ENCODE measurements at places on chromosomes 11 and 22.
A peak's percentile ranks its signal among the peaks of the same experiment; 100 is the strongest.

DNA sequence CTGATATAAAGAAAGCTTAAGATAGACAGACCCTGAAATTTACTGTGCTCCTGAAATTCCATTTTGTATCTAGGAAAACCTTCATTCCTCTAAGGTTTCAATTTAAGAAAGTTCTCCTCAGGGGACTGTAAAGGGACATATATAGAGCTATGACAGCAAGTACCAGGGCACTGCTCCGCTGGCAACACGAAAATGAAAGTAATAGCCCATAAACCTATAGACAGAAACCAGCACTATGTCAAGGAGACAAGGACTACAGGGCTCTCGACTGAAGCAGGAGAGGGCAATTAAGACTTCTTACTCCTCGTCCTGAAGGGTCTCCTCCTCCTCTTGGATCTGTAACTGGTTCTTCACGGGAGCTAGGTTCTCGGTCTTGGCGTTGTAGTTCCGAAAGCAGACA, 6.9 kb downstream of the FEZ1 start:
- peaks cover 3% of the 10 kb centered on the region for H3K4me1 ChIP-seq
- no peak for DNase-seq
- H3K4me3 ChIP-seq, result no peak overlapping the region
- no peak overlapping the region for H3K27ac ChIP-seq
- peaks cover 50% of the 10 kb centered on the region for H3K36me3 ChIP-seq

DNA sequence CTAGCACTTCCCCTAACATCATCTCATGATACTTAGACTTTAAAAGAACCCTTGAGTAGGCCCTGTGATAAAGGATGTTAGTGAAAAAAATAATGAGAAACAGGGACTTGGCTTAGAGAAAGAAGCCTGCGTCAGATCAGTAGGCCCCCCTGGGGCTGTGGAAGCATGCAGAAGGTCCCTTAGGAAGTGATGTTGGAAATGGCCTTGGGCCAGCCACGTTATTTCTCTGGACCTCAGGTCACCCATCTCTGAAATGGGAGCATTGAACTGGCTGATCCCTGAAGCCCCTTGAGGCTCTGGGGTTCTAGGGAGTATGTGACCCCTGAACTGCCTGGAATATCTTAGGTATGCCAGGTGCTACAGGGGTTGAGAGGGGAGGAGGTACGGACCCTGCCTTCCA, 40.2 kb downstream of the MCM5 start:
- no peak for DNase-seq
- peaks cover 18% of the 10 kb centered on the region for H3K36me3 ChIP-seq
- H3K4me3 ChIP-seq, result no peak overlapping the region
- H3K27ac ChIP-seq, result no peak overlapping the region
- no peaks in the 10 kb centered on the region for H3K27me3 ChIP-seq

- H3K27ac ChIP-seq, result no peak overlapping the region
- DNase-seq, result no peak
- no peaks in the 10 kb centered on the region for H3K4me1 ChIP-seq
- no peaks in the 10 kb centered on the region for H3K36me3 ChIP-seq
- no peak overlapping the region for H3K4me3 ChIP-seq
These were observed 198.7 kb upstream of the MTMR2 start for GRCh38 chr11:96122601-96123074.

GRCh38 chr11:61477727-61478148, 30.8 kb upstream of the LRRC10B start:
- H3K27ac ChIP-seq, result no peak overlapping the region
- no peaks in the 10 kb centered on the region for H3K4me1 ChIP-seq
- H3K4me3 ChIP-seq, result no peak overlapping the region
- no peaks in the 10 kb centered on the region for H3K27me3 ChIP-seq

GRCh38 chr22:39368461-39368911, 18.7 kb downstream of the SYNGR1 start:
- no peaks in the 10 kb centered on the region for H3K4me1 ChIP-seq
- no peak overlapping the region for H3K27ac ChIP-seq
- no peak overlapping the region for H3K4me3 ChIP-seq
- H3K36me3 ChIP-seq, result peaks cover 4% of the 10 kb centered on the region
- no peak for DNase-seq
- H3K27me3 ChIP-seq, result no peaks in the 10 kb centered on the region

DNA sequence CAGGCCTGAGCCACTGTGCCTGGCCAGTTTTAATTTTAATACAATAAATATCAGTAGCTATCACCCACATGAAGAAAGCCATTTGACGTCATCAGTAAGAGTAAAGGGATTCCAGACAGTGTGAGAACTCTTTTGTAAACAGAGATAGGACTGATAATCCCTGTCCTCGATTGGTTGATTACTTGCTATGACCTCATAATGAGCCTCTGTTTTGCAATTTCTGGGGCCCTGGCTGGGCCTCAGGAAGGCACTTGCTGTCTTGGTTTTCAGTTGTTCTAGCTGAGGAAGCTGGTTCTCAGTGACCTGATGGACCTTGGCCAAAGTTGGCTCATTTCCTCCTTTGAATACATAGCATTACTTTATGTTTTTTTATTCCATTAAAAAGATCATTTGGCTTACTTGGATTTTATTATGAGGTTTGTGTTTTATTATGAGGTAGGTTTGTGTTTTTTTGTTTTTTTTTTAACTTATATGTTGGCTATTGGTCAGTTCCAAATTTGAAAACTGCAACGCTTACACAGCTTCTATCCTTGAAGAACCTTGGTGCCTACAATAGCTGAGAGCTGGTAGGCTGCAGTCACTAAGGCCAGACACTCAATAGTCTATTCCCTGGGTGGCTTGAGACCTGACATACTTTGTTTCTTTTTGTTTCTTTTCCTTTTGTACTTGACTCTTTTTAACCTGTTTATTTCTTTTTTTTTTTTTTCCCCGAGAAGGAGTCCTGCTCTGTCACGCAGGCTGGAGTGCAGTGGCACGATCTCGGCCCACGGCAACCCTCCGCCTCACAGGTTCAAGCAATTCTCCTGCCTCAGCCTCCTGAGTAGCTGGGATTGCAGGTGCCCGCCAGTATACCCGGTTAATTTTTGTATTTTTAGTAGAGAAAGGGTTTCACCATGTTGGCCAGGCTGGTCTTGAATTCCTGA, 20.0 kb downstream of the MARK2 start:
- no peak for DNase-seq
- H3K27ac ChIP-seq, result no peak overlapping the region
- no peaks in the 10 kb centered on the region for H3K4me1 ChIP-seq

GRCh38 chr11:70272009-70272408, 1.5 kb downstream of the PPFIA1 start:
- H3K4me1 ChIP-seq, result no peaks in the 10 kb centered on the region
- DNase-seq, result no peak
- peaks cover 22% of the 10 kb centered on the region for H3K36me3 ChIP-seq
- H3K4me3 ChIP-seq, result peak overlapping the region; percentile 79
